B cell (primary cell): ENCODE measurements at places on chromosomes 1 and 21. TPM values are rescaled to one million over a fixed set of nuclear protein-coding genes. Genes with fewer than 3 reads are reported as not detected.
A peak's percentile ranks its signal among the peaks of the same experiment; 100 is the strongest.

- H3K4me3 ChIP-seq = no peak overlapping the region
- no peaks in the 10 kb centered on the region for H3K36me3 ChIP-seq
- H3K27ac ChIP-seq = no peak overlapping the region
Observed at GRCh38 chr1:17724150-17724549, 31.0 kb upstream of the ACTL8 start.

- H3K27ac ChIP-seq = no peak overlapping the region
- H3K36me3 ChIP-seq = no peaks in the 10 kb centered on the region
- no peaks in the 10 kb centered on the region for H3K4me1 ChIP-seq
- DNase-seq = no peak
- H3K4me3 ChIP-seq = no peak overlapping the region
Observed at GRCh38 chr1:79388694-79389361, 382.3 kb upstream of the ADGRL4 start.

DNA sequence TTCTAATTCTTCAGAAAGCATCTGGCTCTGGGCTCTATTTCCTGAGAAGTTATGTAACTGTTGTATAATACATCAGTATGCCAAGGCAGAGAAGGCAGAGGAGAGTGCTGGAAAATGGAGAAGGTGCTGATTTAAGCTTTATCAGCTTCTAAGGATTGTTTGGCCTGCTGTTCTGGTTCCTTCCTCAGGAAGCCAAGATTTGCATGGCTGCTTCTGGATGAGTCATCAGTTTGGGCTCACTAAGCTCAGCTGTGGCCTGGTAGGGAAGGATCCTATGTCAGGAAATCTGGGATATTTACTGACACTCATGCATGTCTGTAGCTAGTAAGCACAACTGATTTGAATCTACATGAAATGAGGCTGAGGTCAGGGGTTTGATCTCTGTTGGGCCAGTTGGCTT, 73.2 kb upstream of the ADGRL4 start:
- no peaks in the 10 kb centered on the region for H3K4me1 ChIP-seq
- no peak for DNase-seq
- no peaks in the 10 kb centered on the region for H3K27me3 ChIP-seq
- no peak overlapping the region for H3K4me3 ChIP-seq

DNA sequence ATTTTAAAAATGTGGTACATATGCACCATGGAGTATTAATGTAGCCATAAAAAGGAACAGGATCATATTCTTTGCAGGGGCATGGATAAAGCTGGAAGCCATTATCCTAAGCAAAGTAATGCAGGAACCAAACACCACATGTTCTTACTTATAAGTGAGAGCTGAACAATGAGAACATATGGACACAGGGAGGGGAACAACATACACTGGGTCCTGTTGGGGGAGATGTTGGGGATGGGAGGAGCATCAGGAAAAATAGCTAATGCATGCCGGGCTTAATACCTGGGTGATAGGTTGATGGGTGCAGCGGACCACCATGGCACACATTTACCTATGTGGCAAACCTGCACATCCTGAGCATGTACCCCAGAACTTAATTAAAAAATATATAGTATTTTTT, 352.5 kb upstream of the KAZN start:
- H3K4me3 ChIP-seq = no peak overlapping the region
- H3K4me1 ChIP-seq = no peaks in the 10 kb centered on the region
- no peak for DNase-seq
- H3K27me3 ChIP-seq = peaks cover 3% of the 10 kb centered on the region
- H3K36me3 ChIP-seq = no peaks in the 10 kb centered on the region

The IGSF9 gene
- total RNA-seq = 0.15 and 0.37 TPM in 2 replicates

- peak; percentile 86 for DNase-seq
- H3K4me1 ChIP-seq = peaks cover 27% of the 10 kb centered on the region
- H3K27ac ChIP-seq = peak overlapping the region; percentile 70
- H3K27me3 ChIP-seq = no peaks in the 10 kb centered on the region
- H3K4me3 ChIP-seq = peak overlapping the region; percentile 87
Observed at GRCh38 chr1:17438318-17439249, 893 bp downstream of the RCC2 start.

The MPL gene
- total RNA-seq = not detected in 2 replicates

DNA sequence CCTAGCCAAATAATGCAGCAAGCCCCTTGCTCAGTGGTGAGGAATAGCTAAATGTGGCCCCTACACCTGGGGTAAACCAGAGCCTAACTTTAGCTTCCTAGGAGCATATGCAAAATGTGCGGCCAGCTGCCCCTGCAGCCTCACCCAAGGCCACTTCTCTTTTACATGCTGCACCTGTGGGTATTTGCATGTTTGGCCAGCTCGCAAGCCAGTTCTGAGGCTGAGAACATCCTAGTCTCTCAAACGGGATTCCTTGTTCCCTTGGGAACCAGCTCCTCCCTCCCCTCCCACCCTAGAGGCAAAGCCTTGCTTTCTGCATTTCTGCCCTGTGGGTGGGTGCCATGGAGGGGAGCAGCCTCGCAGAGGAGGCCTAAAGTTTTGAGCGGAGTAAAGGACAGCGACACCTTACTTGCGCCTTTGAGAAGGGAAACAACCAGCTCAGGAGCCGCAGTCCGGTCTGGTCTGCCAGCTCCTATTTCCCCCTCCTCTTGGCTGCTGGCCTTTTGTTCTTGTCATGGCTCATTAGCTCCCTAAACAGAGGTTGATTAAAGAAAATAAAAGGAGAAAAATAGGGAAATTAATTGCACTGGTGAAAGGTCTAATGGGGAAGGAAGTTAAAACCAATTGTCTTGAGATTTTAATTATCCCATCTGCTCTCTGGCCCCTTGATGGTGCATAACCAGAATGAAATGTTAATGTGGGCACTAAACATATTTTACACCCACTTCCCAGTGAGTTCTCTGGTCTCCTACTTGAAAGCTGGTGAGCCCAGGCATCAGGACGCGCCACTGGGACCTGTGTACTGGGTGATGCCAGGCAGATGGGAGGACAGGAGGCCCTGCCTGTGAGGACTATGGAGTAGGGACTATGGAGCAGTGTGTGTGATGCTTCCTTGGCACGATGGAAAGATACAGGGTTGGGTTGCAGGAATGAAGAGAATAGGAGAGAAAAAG, 68.7 kb downstream of the TEX35 start:
- no peaks in the 10 kb centered on the region for H3K27me3 ChIP-seq
- H3K4me1 ChIP-seq = peaks cover 92% of the 10 kb centered on the region
- no peaks in the 10 kb centered on the region for H3K36me3 ChIP-seq
- peak; percentile 87 for DNase-seq
- H3K27ac ChIP-seq = peak overlapping the region; percentile 97

GRCh38 chr1:119603695-119604094, 44.4 kb downstream of the ZNF697 start:
- no peaks in the 10 kb centered on the region for H3K36me3 ChIP-seq
- DNase-seq = no peak
- H3K4me1 ChIP-seq = no peaks in the 10 kb centered on the region
- H3K27ac ChIP-seq = no peak overlapping the region
- no peak overlapping the region for H3K4me3 ChIP-seq
- H3K27me3 ChIP-seq = no peaks in the 10 kb centered on the region

DNA sequence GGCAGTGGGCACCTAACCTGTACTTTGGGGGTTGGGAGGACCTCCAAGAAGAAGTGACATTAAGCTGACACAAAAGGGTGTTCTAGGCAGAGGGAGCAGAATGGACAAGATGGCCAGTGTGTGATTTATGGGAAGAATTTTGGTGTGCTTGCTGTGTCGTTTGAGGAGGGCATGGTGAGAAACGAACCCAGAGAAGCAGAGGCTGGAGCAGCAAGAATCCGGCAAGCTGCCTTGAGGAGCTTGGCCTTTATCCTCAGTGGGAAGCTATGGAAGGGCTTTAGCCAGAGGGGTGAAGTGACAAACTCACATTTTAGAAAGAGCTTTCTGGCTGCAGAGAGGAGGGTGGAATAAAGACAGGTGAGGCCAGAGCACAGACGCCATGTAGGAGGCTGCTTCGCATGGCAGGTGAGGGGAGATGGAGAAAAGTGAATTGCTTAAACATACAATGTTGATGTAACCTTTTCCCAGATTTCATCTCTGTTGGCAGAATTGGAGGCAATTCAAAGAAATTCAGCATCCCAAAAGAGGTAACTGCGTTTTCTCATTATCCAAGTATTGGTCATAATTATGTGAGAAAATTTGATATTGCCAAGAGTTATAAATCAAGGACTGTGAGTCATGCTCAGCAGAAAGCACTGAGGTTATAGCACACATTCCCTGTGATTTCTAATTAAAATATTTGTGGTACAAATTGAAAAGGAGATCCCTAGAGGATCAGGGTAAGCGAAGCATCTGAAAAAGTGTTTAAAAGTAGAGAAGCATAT, 26.5 kb downstream of the TRIM45 start:
- peaks cover 51% of the 10 kb centered on the region for H3K36me3 ChIP-seq
- H3K4me3 ChIP-seq = no peak overlapping the region
- H3K27ac ChIP-seq = no peak overlapping the region
- H3K4me1 ChIP-seq = peaks cover 2% of the 10 kb centered on the region
- no peak for DNase-seq

The HTR6 gene
- total RNA-seq = not detected in 2 replicates

The PIGR gene
- total RNA-seq = 0.44 and 1.1 TPM in 2 replicates
